GM12891 (cell line): ENCODE measurements at places on chromosomes 2 and 18.

DNA sequence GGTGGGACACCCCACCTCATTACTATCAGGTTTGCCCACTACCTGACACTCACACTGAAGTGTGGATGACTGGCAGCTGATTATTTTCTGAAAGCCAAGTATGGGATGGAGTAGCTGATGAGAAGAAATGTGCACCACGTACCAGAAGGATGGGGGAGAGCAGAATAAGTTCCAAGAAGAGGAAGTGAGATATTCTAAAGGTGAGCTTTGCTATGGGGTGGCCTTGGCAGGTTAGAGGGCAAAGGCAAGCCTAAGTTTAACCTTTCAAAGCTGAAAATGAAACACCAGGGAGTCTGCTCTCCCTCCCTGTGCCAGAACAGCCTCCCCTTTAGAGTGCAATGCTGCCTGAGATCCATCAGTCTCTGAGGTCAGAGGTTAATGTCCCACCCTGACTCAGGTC lies 196.1 kb upstream of the OSR1 start:
- DNase-seq, result no peak

DNA sequence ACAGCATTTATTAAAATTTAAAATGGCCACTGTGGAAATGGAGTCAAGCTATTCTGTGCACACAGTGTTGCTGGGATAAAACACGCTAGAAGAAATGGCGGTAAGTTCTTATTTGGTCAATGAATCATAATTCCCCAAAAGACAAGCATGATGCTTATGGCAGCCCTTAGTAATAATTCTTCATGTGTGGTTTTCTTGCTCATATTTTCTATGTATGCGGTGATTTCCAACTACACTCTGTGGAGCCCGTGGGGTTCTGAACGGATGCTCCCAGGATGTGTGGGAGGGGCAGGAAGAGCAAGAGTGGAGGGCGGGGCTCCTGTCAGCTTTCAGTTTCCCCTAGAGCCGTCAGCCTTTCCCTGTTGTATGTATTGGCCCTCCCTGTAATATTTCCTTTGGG lies 91.7 kb upstream of the RMDN2 start:
- no peak for DNase-seq

- DNase-seq, result no peak
Measured at GRCh38 chr18:73848656-73849055, 299.0 kb downstream of the FBXO15 start.

GRCh38 chr2:232237464-232237863 lies 141.1 kb upstream of the ALPP start:
- no peak for DNase-seq

DNA sequence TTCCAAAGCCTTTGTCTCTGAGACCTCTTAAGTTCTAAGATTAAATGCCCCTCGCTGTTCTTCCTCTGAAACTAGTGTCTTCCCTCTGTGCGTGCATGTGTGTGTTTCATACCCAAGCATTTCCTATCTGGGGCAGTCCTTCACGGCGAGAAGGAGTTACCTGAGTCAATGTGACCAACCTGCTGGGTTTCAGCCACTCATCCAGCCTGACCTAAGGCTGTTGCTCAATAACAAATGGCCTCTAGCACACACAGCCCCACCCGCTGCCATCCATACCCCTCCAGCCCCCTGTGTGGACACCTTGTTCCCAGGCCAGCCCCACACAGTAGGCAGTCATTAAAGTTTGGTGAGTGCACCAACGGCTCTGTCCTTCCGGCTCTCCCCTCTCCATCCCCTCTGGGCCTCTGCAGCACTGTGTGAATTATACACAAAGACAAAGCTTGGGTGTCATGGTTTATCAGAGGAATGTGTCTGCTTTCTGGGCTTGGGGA lies 53.8 kb upstream of the FOSL2 start:
- DNase-seq, result no peak

- DNase-seq, result no peak
Measured at GRCh38 chr2:190031969-190032618, 30.4 kb downstream of the MSTN start.

GRCh38 chr18:8756571-8756970 lies 51.2 kb downstream of the MTCL1 start:
- no peak for DNase-seq
